Fibroblast of lung (primary cell): ENCODE measurements at places on chromosomes 13 and 19. TPM values are rescaled to one million over a fixed set of nuclear protein-coding genes. Genes with fewer than 3 reads are reported as not detected.
A peak's percentile ranks its signal among the peaks of the same experiment; 100 is the strongest.

ZBTB7A gene
- total RNA-seq, result 11.8 and 17.7 TPM in 2 replicates

GRCh38 chr13:52945348-52945747, 83.3 kb upstream of the OLFM4 start:
- no peak for DNase-seq
- H3K4me1 ChIP-seq, result no peaks in the 10 kb centered on the region
- no peaks in the 10 kb centered on the region for H3K36me3 ChIP-seq

- peaks cover 24% of the 10 kb centered on the region for H3K36me3 ChIP-seq
- H3K27ac ChIP-seq, result no peak overlapping the region
- H3K4me3 ChIP-seq, result no peak overlapping the region
- H3K27me3 ChIP-seq, result no peaks in the 10 kb centered on the region
Measured at GRCh38 chr19:10921199-10921909, 7.1 kb downstream of the YIPF2 start.

GRCh38 chr13:114025405-114025713, 51.5 kb upstream of the C13orf46 start:
- peak overlapping the region; percentile 72 for H3K27ac ChIP-seq
- no peaks in the 10 kb centered on the region for H3K27me3 ChIP-seq
- no peak overlapping the region for H3K4me3 ChIP-seq
- peaks cover 28% of the 10 kb centered on the region for H3K4me1 ChIP-seq

DNA sequence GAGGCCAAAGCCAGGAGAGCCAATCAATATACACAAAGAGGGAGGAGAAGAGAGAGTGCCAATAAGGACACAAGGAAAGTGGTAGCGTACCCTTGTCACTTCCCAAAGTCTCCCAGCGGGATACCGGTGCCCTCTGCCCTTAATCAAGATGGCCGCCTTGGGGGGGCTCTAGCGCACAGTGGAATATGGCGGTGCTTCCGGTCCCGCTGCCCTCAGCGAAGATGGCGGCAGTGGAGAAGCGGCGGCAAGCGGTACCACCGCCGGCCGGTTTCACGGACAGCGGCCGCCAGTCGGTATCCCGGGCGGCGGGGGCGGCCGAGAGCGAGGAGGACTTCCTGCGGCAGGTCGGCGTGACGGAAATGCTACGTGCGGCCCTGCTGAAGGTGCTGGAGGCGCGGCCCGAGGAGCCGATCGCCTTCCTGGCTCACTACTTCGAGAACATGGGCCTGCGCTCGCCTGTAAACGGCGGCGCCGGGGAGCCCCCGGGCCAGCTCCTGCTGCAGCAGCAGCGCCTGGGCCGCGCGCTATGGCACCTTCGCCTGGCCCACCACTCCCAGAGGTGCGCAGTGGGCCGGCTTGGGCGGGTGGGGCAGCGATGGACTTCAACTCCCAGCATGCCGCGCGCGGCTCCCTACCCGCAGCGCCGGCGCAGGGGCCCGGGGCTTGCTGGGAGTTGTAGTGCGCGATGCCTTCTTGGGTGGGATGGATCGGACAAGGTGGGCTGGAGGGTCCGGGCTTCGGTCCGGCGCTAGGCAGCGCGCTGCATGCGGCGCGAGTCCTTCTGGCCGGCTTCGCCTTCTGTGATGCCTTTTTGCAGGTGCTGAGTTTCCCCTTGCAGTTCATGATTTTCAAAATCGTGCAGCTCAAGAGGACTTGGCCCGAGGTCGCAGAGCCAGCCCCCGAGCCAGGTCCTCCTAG, at the start of gene TPGS1:
TPGS1 (plus strand) TSS at position 212 of the 918 bp plus-strand sequence; CDS start at position 222, 10 bp downstream.
- peak within 1 kb of the TSS; percentile 85 for H3K4me3 ChIP-seq
- peak within 1 kb of the TSS; percentile 98 for H3K27ac ChIP-seq
- peak; percentile 63 for DNase-seq

DNA sequence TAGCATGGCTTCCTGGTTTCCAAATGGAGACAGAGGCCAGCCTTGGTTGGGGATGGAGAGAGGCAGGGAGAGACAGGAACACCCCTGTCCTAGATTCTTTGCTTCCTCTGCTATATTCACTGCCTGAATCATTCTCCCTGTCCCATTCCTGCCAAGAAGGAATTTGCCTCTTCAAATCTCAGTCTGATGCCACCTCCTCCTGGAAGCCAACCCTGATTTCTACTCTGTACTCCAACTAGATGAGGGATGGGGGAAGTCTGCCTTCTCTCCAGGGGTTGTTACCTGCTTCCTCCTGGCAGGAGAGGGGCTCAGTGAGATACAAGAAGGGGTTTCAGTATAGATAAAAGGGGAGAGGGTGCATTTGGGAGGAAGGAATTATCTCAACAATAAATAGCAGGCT, 1.3 kb upstream of the ACTL9 start:
- no peaks in the 10 kb centered on the region for H3K4me1 ChIP-seq
- no peak overlapping the region for H3K27ac ChIP-seq
- H3K4me3 ChIP-seq, result no peak overlapping the region
- H3K27me3 ChIP-seq, result no peaks in the 10 kb centered on the region

DNA sequence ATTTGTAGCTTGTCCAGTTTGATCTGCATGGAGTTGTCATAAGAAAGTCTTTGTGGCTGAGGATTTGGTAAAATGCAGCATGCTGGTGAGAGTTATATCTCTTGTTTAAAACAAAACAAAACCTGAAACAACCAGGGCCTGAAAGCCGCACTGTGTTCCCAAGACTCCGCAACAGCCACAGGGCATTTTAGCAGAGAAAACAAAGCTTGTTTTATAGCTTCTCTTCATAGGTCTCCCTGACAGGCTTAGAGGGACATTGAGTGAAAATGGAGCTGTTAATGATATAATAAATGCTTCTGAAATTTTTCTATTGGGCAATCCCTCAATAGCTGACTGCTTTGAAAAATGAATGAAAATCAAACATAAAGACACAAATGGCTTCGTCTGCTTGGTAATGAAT, 148.7 kb upstream of the RNF113B start:
- DNase-seq, result no peak
- no peak overlapping the region for H3K4me3 ChIP-seq
- peaks cover 9% of the 10 kb centered on the region for H3K4me1 ChIP-seq
- no peaks in the 10 kb centered on the region for H3K36me3 ChIP-seq
- H3K27me3 ChIP-seq, result no peaks in the 10 kb centered on the region

GRCh38 chr13:94707400-94708021, 4.8 kb downstream of the SOX21 start:
- no peak for DNase-seq
- peaks cover 88% of the 10 kb centered on the region for H3K27me3 ChIP-seq
- H3K36me3 ChIP-seq, result no peaks in the 10 kb centered on the region
- no peak overlapping the region for H3K27ac ChIP-seq

LMTK3 gene
- total RNA-seq, result under 0.01 and 0.17 TPM in 2 replicates

CLIP3 gene
- total RNA-seq, result 8.2 and 19.8 TPM in 2 replicates

NOTCH3 gene
- 18.2 and 26.4 TPM in 2 replicates for total RNA-seq

OVOL3 gene
- total RNA-seq, result not detected in 2 replicates

DNA sequence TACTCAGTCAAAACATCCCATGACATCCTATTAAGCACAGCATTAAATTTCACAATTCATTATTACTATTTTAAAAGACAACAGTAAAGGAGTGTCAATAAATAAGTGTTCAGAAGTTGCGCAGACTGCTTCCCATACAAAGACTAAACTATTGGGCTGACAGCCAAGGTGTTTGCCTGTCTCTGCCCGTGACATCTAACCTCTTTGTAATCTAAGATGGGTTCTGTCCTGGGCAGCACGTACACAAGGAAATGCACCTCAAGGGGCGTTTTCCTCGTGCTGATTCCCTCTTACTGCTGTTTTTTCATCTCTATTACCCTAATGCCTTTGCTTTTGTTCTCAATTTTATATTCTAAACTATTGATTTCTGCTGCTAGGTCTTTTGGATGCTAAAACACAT, 216.3 kb downstream of the NHLRC3 start:
- DNase-seq, result no peak
- H3K4me1 ChIP-seq, result peaks cover 3% of the 10 kb centered on the region

- H3K36me3 ChIP-seq, result no peaks in the 10 kb centered on the region
- no peaks in the 10 kb centered on the region for H3K4me1 ChIP-seq
- no peak overlapping the region for H3K4me3 ChIP-seq
- no peaks in the 10 kb centered on the region for H3K27me3 ChIP-seq
Measured at GRCh38 chr13:25908366-25908765, 143.4 kb downstream of the SHISA2 start.

KCNJ14 gene
- total RNA-seq, result 0.26 and 0.50 TPM in 2 replicates

DNA sequence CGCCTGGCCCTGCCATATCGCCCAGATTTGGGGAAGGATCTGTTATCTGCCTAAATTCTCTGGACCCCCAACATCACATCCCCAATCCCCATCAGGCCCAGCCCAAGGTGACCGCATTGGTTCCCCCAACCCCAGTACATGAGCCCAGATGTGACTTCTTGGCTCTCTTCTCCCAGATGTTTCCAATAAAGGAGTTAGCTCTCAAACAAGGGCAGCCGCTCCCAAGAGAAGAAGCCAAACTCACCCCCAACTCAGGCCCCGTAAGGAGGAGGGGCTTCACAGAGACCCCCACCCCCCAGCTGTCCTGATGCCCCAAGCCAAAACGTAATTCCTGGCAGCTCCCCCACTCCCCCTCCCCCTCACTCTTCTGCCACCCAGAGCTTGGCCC, 6.9 kb downstream of the FBN3 start:
- no peaks in the 10 kb centered on the region for H3K27me3 ChIP-seq
- no peak overlapping the region for H3K4me3 ChIP-seq
- H3K4me1 ChIP-seq, result peaks cover 3% of the 10 kb centered on the region
- H3K27ac ChIP-seq, result no peak overlapping the region
- no peak for DNase-seq

DNA sequence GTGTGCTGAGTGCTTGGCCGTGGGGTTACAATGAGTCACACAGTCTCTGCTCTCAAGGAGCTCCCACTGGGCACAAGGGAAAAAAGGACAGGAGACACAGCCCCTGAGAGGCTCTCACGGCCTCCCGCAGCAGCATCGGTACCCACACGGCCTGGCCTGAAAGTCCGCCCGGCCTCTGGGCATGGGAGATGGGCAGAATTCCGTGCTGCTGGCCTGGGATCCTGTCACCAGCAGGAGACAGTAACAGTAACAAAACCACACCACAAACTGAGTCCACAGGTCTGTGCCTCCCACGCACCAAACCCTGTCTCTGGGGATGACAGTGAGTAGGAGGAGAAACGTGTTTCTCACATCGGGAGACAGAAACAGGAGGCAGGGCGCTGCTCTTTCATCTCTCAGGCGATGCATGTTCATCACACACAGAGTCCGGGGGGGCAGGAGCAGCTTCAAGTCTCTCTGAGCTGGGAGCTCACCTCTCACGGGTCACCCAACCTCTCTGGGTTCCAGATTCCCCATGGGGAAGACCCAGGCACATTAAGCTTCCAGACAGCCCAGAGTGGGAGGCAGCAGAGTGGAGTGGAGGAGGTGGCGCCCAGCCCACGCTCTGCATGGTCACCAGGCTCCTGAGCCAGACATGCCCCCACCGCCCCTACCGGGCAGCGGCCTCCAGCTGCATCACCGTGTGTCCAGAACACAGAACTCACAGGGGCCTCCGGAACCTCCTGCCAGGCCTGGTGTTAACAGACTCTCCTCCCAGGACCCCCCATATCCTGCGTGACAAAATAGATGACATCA, 124.7 kb upstream of the VSTM2B start:
- no peak overlapping the region for H3K4me3 ChIP-seq
- no peaks in the 10 kb centered on the region for H3K4me1 ChIP-seq
- no peak for DNase-seq
- no peaks in the 10 kb centered on the region for H3K36me3 ChIP-seq

PTPRH gene
- total RNA-seq, result 7.7 and 19.5 TPM in 2 replicates

DNA sequence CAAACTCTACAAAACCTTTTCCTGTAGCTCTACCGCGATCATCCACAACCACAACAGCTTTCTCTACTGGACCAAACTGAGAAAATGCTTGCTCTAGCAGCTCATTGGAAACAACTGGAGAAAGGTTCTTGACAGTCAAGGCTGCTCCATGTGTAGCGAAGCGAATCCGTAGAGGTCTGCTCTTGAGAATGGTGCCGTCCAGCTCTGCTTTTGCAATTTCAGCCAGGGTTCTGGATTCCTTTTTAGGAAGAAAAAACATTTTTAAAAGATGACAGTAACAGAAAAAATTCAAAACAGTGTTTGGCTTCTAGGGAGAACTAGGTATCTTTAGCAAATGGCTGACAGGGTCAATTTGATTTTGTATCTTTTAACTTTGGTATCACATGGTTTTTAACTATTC, 10.4 kb downstream of the PSPC1 start:
- no peak overlapping the region for H3K4me3 ChIP-seq
- DNase-seq, result no peak
- no peak overlapping the region for H3K27ac ChIP-seq
- no peaks in the 10 kb centered on the region for H3K4me1 ChIP-seq
- no peaks in the 10 kb centered on the region for H3K36me3 ChIP-seq

DDX49 gene
- total RNA-seq, result 55.7 and 56.3 TPM in 2 replicates

DNA sequence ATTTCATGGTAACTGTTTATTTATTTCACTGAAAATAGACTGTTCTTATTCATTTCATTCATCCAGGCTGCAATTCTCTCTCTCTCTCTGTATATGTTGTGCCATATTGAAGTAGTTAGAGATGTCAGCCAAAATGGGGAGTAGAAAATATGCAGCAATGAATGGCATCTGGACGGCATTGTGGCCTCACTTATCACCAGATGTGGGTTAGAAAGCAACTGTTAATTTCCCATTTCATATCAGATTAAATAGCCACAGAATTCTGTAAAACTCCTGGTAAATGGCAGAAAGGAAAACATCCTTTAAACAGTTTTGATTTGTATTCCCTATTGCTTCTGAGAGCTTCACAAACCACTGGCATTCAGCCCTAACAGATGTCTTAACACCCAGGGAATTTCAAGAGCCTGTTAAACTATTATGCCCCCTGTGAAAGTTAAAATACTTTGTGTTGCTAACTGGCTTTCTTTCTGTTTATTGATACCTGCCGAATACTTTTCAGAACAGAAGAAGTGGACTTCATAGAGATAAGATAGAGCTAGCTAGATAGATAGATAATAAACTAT, 1763.3 kb upstream of the MIR17HG start:
- DNase-seq, result peak; percentile 51
- no peaks in the 10 kb centered on the region for H3K4me1 ChIP-seq
- H3K36me3 ChIP-seq, result no peaks in the 10 kb centered on the region
- H3K27me3 ChIP-seq, result no peaks in the 10 kb centered on the region
- no peak overlapping the region for H3K27ac ChIP-seq

- DNase-seq, result no peak
- peaks cover 58% of the 10 kb centered on the region for H3K27me3 ChIP-seq
- no peak overlapping the region for H3K4me3 ChIP-seq
- no peak overlapping the region for H3K27ac ChIP-seq
- H3K4me1 ChIP-seq, result no peaks in the 10 kb centered on the region
Measured at GRCh38 chr13:27928353-27928804, 8.6 kb downstream of the PDX1 start.

TMPRSS9 gene
- under 0.01 TPM in 1 of 2 replicates, not detected in the other for total RNA-seq

- no peak overlapping the region for H3K27ac ChIP-seq
- H3K36me3 ChIP-seq, result no peaks in the 10 kb centered on the region
- no peak overlapping the region for H3K4me3 ChIP-seq
Measured at GRCh38 chr13:59274958-59275727, 888.6 kb downstream of the DIAPH3 start.

DNA sequence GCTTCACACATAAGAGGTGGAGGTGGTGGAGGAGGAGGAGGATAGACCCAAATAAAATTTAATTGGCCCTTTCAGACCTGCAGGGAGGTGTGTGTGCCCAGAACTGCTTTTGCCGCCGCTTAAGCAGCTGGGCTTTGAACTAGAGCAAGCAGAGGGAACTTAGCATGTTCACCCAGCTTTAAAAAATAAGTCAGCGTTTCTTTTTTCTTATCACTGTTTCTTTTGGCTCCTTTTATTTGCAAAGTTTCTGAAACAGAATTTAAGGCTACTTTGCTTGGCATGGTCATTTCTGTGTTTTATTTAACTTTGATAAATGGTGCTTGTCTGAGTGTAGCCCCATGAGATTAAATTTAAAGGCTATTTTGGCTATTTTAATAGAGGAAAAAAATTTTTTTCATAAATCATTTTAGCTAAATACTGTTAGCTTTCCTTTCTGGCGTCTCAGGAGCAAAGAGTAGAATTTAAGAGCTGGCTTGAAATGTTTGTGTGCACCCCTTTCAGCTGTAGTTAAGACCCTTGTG, 43.3 kb upstream of the RNF113B start:
- H3K27ac ChIP-seq, result no peak overlapping the region
- no peak overlapping the region for H3K4me3 ChIP-seq
- H3K27me3 ChIP-seq, result no peaks in the 10 kb centered on the region
- peaks cover 24% of the 10 kb centered on the region for H3K4me1 ChIP-seq
- peaks cover 2% of the 10 kb centered on the region for H3K36me3 ChIP-seq
